ENCODE measurements at places on chromosomes 12 and 14.

GRCh38 chr14:104278214-104278534 is 139.8 kb downstream of the KIF26A start:
- DNase-seq: no peak

DNA sequence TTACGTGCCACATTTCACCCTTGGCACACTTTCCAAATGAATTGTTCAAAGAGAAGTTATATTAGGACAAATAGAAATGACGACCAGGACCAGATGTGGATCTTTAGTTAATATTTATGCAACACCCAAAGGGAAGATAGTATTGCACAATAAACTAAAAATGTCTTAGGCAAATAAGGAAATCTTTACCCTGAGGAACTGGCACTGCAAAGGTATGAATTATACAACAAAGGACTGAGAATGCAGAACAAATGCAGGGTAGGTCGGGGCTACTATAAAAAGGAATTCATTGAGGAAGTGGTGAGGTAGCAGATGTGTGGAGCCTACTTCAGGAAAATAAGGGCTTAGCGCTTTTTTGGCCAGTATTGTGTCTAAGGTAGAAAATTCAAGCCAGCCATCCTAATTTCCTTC is 3.9 kb upstream of the TMTC2 start:
- DNase-seq: no peak

- DNase-seq: no peak
Measured at GRCh38 chr14:104549536-104550339, 29.8 kb upstream of the C14orf180 start.

- DNase-seq: no peak
Measured at GRCh38 chr12:89801284-89801683, 92.6 kb upstream of the ATP2B1 start.

DNA sequence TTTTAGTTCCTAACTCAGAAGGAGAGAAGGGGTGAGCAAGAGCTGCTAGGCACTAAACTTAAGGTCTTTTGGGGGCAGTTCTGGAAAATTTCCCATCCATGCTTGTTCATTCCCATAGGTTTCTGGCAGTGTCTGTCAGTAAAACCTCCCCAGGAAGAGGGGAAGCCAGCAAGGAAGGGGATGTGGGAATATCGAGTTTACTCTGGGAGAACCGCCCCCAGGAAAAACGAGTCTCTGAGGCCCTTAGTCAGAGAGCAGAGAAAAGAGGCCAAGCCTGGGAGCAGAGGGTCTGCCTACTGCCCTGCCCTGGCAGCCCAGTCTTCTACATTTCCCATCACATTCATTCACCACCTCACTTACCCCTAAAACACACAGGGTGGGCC is 55.9 kb downstream of the TMCC3 start:
- no peak for DNase-seq

- DNase-seq: no peak
Measured at GRCh38 chr12:48199774-48200221, 3.3 kb downstream of the OR10AD1 start.

- no peak for DNase-seq
Measured at GRCh38 chr14:75831952-75832351, 149.8 kb downstream of the TGFB3 start.

DNA sequence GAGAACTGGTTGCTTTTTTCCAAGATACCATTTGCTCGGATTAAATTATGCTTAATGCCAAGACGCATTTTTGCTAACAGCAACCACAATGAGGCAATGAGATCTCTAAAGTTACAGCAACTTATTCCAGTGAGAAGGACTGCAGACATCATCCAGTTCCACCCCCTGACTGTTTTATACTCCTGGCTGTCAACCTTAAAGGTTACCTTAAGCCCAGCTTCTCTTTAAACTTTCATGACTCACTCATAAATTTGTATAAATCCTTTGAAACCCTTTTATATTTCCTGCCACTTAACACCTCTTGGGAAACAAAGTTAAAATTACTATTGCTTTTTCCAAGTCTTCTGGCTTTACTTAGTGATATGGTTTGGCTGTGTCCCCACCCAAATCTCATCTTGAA is 80.2 kb downstream of the TMTC1 start:
- no peak for DNase-seq

DNA sequence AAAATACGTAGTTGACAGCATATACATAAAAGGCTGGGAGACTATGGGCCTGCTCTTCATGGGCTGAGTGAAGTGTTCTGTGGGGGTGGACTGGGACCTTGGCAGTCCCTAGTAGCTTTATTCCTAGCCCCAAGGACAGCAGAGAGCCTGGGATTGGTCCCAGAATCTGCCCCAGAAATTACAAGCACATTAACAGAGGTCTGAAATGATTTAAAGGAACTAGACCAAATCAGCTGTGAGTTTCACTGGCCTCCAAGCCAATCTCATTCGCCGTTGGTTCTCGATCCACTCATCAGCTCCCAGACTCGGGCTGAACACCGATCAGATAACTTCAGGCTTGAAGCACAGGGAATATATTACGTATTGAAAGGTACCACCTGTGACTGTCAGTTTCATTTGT is 77.0 kb upstream of the PSMC1 start:
- DNase-seq: no peak

DNA sequence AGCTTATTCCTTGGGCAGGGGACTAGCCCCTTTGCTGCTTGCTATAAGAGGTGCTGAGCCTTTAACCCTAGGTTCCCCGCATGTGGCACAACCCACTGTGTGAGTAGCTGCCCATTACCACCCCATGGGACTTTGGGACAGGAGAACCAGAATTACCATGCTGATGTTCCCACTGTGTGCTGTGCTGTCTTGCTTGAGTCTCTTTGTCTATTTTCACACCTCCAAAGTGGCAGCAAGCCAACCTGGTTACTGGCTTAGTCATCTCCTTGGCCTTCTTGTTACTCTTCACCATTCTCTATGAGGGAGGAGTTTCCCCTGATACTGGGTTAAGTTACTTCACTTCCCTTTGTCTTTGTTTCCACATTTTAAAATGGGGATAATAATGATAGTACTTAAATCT is 73.4 kb upstream of the ETV6 start:
- DNase-seq: no peak

GRCh38 chr12:79874665-79875064 is 60.2 kb downstream of the PPP1R12A start:
- no peak for DNase-seq

DNA sequence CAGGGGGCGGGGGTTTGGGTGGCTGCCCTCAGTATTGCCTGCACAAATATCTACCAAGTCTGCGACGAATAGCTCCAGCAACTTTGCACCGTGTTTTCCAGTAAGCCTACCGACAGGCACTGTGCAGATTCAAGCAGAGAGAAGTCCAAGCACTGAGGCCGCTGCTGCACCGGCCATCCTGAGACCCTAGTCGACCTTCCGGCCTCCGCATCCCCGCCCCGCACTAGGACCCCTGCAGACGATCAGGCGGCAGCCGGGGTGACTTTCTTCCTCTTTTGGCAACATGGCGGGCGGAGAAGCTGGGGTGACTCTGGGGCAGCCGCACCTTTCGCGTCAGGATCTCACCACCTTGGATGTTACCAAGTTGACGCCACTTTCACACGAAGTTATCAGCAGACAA is at the start of gene EIF2S3B:
Gene EIF2S3B, plus strand, starts transcription at position 271 of the 400 bp plus-strand sequence. Its CDS starts 13 bp downstream, at position 284.
- DNase-seq: no peak

GRCh38 chr14:23521785-23522640 is 29.6 kb downstream of the ZFHX2 start:
- DNase-seq: no peak

DNA sequence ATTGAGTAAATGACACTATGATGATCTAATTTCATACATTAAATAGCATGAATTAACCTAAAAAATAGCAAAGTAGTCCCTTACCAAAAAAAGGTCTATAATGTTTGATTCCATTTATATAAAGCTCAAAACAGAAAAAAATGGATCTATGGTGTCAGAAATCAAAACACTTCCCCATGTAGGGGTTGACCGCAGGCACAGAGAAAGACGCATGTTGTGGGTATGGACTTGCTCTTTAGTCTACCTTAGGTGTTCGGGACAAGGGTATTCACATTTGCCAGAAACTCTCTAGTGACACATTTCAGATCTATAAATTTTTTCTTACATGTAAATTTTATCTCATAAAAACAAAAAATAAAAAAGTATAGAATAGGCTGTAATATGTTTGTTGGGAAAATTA is 1262.9 kb downstream of the TMEM121 start:
- no peak for DNase-seq

- DNase-seq: no peak
Measured at GRCh38 chr14:26984311-26985177, 386.7 kb upstream of the NOVA1 start.

- no peak for DNase-seq
Measured at GRCh38 chr14:63951429-63951828, 98.6 kb downstream of the SYNE2 start.

- no peak for DNase-seq
Measured at GRCh38 chr14:50335389-50335788, 23.3 kb downstream of the DMAC2L start.

DNA sequence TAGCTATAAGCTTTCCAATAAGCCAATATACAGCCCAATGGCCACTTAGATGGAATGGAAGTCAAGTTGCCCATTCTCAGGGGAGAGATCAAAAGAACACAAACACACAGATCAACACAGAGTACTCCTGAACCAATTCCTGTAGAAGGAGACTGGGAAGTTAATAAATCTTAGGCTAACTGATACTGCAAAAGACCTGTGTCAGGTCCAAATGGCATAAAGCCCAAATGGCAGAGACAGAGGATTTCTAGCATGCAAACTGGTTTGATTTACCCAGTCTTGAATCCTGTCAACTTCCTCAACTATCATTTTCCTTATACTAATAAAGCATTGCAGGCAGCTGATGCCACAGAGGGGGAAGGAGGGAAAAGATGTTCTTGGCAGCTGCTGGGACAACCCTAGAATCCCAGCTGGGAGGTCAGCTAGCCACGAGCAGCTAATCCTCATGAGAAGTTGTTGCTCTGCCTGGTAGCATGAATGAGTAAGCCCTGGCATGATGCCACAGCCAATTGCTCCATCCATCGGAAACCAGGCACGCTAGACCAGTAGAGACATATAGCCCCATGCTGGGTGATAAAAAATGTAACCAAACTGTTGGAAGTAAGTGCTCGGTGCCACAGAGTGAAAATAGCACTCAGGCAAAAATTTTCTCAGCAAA is 26.2 kb downstream of the ANG start:
- DNase-seq: no peak

GRCh38 chr14:63650256-63650952 is 8.7 kb upstream of the WDR89 start:
- DNase-seq: peak; percentile 40

DNA sequence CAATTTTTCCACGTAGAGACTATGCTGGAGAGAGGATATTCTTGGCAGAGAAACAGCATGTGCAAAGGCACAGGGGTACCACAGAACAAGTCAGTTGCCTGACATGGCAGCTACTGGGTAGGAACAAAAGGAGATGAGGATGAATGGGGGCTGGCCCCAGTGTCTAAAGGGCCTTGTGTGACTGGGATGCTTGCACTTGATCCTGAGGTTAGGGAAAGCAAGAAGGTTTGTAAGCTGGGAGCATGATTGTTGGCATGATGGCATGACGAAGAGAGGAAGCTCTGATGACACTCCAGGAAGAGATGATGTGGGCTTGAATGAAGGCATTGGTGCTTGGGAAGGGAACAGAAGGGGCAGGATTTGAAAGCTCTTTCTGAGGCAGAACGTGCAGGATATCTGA is 139.1 kb downstream of the ZFP36L1 start:
- no peak for DNase-seq

DNA sequence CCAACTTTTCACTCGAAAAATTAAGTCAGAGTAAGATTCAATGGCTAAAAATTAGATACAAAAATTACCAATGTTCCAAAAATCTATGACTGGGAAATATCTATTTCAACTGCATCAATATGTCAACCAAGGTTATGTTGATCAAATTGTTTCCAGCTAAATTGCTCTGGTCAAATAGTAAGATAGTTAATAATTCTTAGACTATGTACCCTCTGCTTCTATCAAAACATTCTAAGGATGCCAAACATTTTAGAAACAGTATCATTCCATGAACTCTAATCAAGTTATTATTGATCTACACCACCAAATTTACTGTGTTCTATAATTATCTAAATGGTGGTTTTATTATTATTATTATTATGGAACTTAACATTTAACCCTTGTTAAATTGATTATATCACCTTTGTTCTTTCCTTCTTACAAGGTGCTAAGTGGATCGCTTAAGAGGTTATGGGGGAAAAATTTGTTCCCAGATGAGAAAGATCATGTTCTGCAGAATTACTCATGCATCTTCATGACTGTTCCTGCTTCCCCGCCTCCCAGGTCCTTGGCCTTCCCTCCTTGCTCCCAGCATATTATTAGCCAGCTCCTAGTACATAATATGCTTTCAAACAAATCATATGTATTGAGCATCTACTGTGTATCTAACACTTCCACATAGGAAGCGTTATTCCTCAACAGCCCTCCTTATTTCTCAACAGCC is 240.5 kb upstream of the KRR1 start:
- DNase-seq: no peak

- no peak for DNase-seq
Measured at GRCh38 chr14:64645220-64645892, 58.9 kb upstream of the PLEKHG3 start.

- DNase-seq: no peak
Measured at GRCh38 chr12:103751171-103751570, 89.9 kb downstream of the NT5DC3 start.

- DNase-seq: no peak
Measured at GRCh38 chr14:20797164-20797563, 5.5 kb downstream of the RNASE1 start.

DNA sequence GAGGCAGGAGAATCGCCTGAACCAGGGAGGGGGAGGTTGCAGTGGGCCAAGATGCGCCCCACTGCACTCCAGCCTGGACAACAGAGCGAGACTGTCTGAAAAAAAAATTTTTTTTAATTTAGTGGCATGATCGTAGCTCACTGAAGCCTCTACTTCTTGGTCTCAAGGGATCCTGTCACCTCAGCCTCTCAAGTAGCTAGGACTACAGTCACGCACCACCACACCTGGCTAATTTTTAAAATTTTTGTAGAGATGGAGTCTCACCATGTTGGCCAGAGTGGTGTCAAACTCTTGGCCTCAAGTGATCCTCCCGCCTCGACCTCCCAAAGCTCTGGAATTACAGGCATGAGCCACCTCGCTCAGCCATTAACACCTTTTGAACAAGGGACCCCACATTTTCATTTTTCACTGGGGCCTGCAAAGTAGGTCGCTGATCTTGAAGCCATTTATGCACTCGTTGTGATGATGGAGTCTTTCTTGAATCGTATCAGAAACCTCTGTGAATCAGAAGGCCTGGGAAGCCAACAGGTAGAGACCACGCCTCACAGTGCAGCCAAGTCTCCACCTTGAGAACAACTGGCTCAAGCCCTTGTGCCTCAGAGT is 5.9 kb downstream of the HCAR1 start:
- DNase-seq: no peak
